Astrocyte (in vitro differentiated cells and primary cell): ENCODE measurements at places on chromosomes 2 and 18.

DNA sequence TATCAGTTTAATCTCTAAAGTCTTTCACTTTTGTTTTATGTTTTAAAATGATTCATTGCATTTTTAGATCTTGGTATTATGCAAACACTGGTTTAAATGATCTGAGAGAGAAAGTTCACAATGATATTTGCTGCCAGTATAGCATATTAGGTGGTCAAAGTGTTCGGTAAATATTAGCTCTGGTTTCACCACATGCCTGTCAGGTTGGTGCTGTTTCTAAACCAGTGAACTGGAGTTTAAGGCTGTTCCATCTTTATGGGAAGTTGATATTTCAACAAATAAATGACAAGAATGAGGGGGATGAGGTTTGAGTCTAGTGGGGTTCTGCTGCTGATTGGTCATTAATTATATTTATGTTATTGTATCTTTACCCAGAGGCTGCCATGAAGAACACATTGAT is 436.4 kb downstream of the DCDC2C start:
- no peaks in the 10 kb centered on the region for H3K27me3 ChIP-seq
- no peak overlapping the region for H3K4me3 ChIP-seq
- no peak for DNase-seq
- no peaks in the 10 kb centered on the region for H3K36me3 ChIP-seq
- H3K27ac ChIP-seq, result no peak overlapping the region
- no peaks in the 10 kb centered on the region for H3K4me1 ChIP-seq

DNA sequence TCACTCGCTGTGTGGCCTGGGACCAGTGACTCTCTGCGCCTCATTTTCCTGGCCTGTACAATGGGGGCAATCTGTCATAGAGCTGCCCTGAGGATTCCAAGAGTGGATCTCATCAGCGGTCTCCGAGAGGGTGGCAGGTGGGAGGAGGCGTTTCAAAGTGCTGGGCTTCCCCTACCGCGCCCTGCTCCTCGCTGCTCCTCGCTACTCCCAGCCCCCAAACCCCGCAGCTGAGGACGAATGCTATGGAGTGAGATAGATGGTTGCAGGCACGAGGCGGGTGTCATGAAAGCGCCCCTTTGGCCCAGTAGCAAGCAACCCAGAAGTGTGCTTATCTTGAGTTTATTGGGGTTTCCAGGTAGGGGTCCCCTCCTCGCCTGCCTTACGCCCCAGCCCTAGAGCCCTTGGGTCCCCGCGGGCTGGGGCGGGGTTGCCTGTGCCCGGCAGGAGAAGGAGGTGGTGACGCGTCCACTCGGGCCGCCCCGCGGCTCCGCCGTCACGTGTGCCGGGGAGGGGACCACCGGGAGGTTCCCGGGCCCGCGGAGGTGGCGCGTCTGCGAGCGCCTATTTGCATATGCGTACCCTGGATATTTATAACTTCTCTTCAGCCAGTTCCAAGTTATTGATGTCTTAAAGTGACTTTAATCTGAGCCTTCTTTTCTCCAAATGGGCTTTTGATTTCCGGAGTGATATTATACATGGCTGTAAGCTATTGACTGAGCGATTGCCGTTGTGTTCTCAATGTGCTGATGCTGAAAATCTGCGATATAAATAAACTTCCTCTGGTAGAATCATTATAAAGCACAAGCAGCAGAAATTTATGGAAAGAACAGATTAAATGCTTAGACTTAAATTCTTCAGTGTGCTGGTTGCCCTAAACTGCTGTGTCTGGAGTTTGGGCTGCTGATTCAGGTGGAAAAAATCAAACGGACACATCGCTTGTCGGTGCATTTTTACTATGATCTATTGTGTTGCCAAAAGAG is 263.7 kb downstream of the ATAD2B start:
- no peaks in the 10 kb centered on the region for H3K4me1 ChIP-seq
- H3K36me3 ChIP-seq, result no peaks in the 10 kb centered on the region
- no peak overlapping the region for H3K27ac ChIP-seq
- no peak for DNase-seq

GRCh38 chr2:83595926-83596325 is 863.2 kb downstream of the SUCLG1 start:
- H3K4me3 ChIP-seq, result no peak overlapping the region
- no peak overlapping the region for H3K27ac ChIP-seq
- H3K4me1 ChIP-seq, result no peaks in the 10 kb centered on the region
- H3K27me3 ChIP-seq, result no peaks in the 10 kb centered on the region
- no peaks in the 10 kb centered on the region for H3K36me3 ChIP-seq

DNA sequence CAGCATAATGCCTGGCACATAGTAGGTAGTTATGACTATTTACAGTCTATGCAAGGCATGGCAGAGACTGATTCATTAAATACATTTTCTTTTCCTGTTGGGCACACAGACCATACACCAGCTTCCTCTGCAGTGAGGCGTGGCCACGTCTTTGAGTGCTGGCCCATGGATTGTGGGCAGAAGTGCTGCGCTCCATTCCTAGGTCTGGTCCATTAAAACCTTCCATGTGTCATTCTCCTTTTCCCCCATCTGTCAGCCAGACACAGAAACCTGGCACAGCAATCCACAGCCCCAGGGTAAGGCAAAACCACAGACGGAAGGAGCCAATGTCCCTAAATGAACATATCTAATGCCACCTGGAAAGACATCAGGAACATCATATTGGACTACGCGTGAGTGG is 141.9 kb downstream of the TTC32 start:
- DNase-seq, result no peak
- H3K27ac ChIP-seq, result no peak overlapping the region
- H3K4me1 ChIP-seq, result peaks cover 8% of the 10 kb centered on the region
- no peak overlapping the region for H3K4me3 ChIP-seq

DNA sequence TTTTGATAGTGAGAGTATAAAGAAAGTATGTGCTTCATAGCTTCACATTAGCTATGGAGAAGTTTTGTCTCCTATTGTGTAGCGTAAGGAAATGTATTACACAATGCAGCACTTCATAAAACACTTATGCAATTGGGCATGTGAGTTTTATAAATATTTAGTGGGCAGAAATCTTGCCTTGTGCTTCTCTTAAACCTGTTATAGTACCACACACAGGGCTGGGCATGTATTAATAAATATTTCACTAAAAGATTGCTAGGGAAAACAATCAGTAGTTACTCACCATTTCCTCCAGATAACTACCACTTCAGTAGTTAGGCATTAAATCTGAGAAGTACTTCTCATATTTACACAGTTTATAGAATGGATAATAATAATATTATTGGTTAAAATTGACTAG is 1080.8 kb upstream of the PIK3C3 start:
- no peaks in the 10 kb centered on the region for H3K27me3 ChIP-seq
- peaks cover 17% of the 10 kb centered on the region for H3K4me1 ChIP-seq
- peak; percentile 51 for DNase-seq
- H3K4me3 ChIP-seq, result no peak overlapping the region
- H3K36me3 ChIP-seq, result no peaks in the 10 kb centered on the region

DNA sequence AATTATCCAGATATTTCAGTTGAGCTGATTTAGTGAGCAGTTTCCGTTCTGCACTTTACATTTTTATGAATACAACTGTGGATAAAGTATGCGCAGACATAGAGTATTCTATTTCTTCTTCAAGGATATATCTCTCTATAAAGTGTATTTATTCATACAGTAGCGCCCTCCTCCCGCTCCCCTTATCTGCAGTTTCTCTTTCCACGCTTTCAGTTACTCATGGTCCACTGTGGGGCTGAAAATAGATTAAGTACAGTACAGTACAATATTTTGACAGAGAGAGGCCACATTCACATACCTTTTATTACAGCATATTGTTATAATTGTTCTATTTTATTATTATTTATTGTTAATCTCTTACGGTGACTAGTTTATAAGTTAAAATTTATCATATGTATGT is 19.7 kb upstream of the FHL2 start:
- H3K27ac ChIP-seq, result no peak overlapping the region
- H3K36me3 ChIP-seq, result no peaks in the 10 kb centered on the region
- no peak overlapping the region for H3K4me3 ChIP-seq
- no peak for DNase-seq
- peaks cover 5% of the 10 kb centered on the region for H3K4me1 ChIP-seq

DNA sequence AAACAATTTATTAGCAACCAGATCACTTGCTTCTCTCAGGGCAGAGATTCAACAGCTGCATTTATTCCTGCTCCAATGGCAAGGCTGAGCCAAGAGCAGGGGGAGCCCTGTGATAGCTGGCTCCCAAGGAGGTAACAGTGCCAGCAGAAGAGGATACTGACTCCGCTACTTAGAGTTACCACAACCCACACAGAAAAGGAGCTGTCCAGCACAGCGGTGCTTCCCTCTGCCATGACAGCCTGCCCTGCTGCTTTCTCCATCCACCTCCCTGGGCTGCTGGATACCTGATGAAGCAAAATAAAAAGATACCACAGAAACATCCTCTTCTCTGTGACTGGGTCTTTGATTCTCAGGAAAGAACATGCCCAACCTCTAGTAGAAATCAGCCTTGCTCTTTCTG is 467.2 kb downstream of the LRRTM4 start:
- no peak overlapping the region for H3K27ac ChIP-seq
- DNase-seq, result no peak
- no peak overlapping the region for H3K4me3 ChIP-seq
- no peaks in the 10 kb centered on the region for H3K36me3 ChIP-seq
- no peaks in the 10 kb centered on the region for H3K4me1 ChIP-seq

- H3K4me1 ChIP-seq, result peaks cover 8% of the 10 kb centered on the region
- H3K27ac ChIP-seq, result peak within 1 kb of the TSS; percentile 93
- peak within 1 kb of the TSS; percentile 91 for H3K4me3 ChIP-seq
- H3K36me3 ChIP-seq, result peaks cover 13% of the 10 kb centered on the region
Observed at GRCh38 chr2:43995733-43996533, at the start of gene LRPPRC. LRPPRC (minus strand) TSS chr2:43995989; CDS start chr2:43995947, 42 bp downstream.

DNA sequence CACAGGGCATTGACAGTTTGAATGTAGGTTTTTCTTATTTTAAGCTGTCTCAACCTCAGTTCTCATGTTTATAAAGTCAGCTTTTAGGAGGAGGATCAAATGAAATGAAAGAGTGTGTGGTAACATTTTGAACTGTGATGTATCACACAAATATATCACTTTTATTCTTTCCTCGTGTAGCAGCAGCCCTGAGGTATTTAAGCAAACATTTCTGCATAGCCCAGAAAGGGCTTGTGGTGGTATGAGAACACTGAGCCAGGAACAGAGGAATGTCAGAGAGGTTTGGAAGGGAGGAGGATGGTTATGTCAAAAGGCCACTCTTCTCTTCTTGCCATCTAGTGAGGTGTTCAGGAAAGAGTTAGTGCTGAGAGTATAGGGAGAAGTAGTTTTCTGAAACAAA is 150.2 kb downstream of the PARD3B start:
- peak; percentile 77 for DNase-seq
- H3K4me3 ChIP-seq, result no peak overlapping the region
- H3K4me1 ChIP-seq, result no peaks in the 10 kb centered on the region

DNA sequence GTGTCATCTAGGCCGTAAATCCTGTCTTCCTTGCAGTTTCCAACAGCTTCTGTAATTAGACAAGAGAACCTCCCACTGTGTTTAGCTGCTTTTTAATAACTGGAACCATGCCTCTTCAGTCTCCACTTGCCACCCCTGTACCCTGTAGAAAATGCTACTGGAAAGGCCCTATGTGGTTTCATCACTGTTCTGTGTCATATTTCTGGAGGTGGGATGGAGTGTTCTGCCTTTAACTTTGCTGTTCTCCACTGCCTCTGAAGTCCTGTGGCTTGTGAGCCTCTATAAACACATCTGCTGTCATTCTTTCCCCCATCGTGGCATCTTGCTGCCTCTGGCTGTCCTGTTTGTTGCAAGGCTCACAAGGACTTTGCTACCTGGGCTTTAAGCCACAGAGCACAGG is 17.9 kb downstream of the MGAT5 start:
- no peaks in the 10 kb centered on the region for H3K36me3 ChIP-seq
- no peak overlapping the region for H3K27ac ChIP-seq
- H3K27me3 ChIP-seq, result no peaks in the 10 kb centered on the region
- H3K4me3 ChIP-seq, result no peak overlapping the region
- no peak for DNase-seq
- H3K4me1 ChIP-seq, result no peaks in the 10 kb centered on the region

GRCh38 chr2:237060534-237061312 is 25.0 kb upstream of the COPS8 start:
- no peak overlapping the region for H3K4me3 ChIP-seq
- H3K27ac ChIP-seq, result no peak overlapping the region
- no peaks in the 10 kb centered on the region for H3K27me3 ChIP-seq
- no peaks in the 10 kb centered on the region for H3K36me3 ChIP-seq
- DNase-seq, result peak; percentile 49
- peaks cover 16% of the 10 kb centered on the region for H3K4me1 ChIP-seq

DNA sequence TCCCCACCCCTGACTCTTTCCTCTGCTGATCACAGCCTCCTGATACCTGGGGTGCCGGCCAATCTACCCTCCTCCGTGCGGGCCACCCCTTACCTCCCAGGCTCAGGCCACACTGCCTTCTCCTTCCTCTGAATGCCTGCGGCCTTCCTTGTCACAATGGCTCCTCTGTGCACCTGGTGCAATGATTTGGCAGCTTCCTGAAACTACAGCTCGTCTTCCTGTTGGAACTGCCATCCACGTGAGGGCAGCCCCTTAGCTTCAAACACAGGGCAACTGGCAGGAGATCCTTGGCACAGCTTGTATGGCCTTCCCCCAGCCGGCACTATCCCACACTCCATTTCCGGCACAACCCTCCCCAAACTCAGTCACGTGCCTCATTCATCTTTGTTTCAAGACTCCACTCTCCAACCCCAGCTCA is 69.0 kb downstream of the STPG4 start:
- H3K4me3 ChIP-seq, result no peak overlapping the region
- peaks cover 27% of the 10 kb centered on the region for H3K4me1 ChIP-seq
- H3K27me3 ChIP-seq, result no peaks in the 10 kb centered on the region
- H3K27ac ChIP-seq, result no peak overlapping the region

DNA sequence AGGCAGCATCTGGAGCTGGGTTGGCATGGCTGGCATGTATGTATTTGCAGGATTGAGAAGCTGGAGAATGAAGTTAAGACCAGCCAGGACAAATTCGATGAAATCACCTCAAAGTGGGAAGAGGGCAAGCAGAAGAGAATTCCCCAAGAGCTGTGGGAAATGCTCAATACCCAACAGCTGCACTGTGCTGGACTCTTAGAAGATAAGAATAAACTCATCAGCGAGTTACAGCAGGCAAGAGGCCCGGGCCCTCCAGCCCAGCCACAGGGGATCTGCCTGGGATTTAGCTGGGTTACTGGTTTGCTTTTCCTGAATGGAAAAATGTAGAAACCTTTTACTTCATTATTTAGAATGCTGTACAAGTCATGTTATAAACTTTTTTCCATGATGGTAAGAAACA is 22.5 kb downstream of the DRC1 start:
- no peaks in the 10 kb centered on the region for H3K4me1 ChIP-seq
- peaks cover 2% of the 10 kb centered on the region for H3K27me3 ChIP-seq
- no peaks in the 10 kb centered on the region for H3K36me3 ChIP-seq
- no peak overlapping the region for H3K4me3 ChIP-seq

DNA sequence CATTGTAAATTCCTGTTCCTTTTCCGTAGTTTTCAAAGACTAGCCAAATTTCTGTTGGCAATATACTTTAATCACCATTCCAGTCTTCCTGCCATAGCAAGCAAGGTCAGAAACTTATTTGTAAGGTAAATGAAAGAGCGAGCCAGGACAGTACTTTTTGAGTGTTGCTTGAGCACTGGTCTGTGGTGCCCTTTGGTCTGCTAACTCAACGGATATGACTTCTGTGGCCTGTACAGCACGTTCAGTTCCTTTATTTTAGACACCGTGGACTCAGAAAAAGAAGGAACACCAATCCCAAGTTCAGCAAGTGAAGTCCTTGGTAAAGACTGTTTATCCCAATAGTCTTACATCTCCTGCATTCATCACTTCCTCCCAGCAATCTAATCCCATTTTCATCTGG is 166.3 kb downstream of the MYO1B start:
- H3K4me3 ChIP-seq, result no peak overlapping the region
- no peaks in the 10 kb centered on the region for H3K4me1 ChIP-seq
- no peak for DNase-seq
- H3K36me3 ChIP-seq, result peaks cover 68% of the 10 kb centered on the region
- H3K27ac ChIP-seq, result no peak overlapping the region

GRCh38 chr18:41226186-41226585 is 728.8 kb upstream of the PIK3C3 start:
- DNase-seq, result peak; percentile 84
- no peak overlapping the region for H3K27ac ChIP-seq
- H3K27me3 ChIP-seq, result no peaks in the 10 kb centered on the region
- H3K36me3 ChIP-seq, result no peaks in the 10 kb centered on the region
